ENCODE measurements at places on chromosomes 2 and 18.

DNA sequence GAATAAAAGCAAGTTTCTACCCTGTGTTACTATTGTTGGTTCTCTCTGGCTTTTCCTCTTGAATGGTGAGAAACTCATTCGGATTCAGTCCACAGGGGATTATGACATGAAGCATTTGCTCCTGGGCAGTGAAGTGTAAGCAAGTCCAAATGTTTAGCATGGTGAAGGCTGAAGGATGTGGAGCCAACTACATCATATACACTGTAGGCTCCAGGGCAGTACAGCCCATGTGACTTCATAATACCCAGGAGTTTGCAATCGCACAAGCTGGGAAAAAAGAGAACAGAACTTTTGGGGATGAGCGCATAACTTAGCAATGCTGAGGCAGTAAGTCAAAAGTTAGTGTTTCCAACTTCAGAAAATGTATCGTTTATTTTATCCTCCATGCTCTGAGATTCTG is 695.7 kb upstream of the POU3F3 start:
- no peak for DNase-seq

- DNase-seq, result no peak
These were observed 127.1 kb downstream of the AGPS start for GRCh38 chr2:177519534-177520115.

DNA sequence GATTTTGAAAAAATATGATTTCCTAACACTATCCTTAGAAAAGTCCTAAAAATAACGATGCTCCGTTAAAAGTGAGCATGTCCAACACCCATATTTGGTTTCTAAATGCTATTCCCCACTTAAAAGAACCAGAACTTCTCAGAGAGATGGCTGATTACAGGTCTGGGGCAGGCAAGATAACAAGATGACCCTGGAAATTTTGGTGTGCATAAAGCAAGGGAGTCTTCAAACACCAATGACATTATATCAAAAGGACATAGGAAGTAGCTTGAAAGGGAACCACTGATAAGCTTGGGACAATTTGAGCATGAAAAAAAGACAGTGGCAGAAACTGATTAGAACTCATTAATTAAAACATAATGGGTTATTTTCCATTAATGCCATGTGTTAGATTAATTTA is 17.9 kb downstream of the STK17B start:
- no peak for DNase-seq

DNA sequence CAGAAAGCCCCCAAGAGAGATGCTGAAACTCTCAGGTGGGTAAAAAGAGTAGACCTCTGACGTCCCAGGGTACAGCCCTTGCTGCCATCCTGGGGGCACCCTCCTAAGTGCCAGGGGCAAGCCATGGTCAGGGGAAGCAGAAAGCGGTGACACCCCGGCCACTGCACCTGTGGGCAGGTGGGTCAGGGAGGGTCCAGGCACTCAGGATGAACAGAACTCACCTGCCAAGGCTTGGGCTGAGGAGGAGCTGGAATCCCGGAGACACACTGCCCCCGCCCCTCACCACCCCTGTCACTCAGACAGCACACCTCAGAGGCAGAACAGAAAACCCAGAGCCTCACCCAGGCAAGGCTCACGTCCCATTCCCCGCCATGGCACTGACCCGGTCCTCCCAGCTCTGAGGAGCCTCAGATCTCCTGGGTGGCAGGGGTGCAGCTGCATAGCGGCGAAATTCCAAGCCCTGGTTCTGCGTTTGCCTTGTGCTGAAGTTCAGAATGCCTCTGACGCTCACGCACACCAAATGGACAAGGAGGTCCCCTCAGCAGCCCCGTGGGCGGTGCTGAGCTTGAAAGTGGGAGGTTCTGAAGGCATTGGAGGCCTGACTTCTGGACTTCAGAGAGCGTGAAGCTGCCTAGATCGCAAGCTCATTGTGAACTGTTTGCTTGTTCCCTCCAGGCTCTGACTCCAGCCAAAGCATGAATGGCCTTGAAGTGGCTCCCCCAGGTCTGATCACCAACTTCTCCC is 4.3 kb downstream of the GPR17 start:
- DNase-seq, result no peak

DNA sequence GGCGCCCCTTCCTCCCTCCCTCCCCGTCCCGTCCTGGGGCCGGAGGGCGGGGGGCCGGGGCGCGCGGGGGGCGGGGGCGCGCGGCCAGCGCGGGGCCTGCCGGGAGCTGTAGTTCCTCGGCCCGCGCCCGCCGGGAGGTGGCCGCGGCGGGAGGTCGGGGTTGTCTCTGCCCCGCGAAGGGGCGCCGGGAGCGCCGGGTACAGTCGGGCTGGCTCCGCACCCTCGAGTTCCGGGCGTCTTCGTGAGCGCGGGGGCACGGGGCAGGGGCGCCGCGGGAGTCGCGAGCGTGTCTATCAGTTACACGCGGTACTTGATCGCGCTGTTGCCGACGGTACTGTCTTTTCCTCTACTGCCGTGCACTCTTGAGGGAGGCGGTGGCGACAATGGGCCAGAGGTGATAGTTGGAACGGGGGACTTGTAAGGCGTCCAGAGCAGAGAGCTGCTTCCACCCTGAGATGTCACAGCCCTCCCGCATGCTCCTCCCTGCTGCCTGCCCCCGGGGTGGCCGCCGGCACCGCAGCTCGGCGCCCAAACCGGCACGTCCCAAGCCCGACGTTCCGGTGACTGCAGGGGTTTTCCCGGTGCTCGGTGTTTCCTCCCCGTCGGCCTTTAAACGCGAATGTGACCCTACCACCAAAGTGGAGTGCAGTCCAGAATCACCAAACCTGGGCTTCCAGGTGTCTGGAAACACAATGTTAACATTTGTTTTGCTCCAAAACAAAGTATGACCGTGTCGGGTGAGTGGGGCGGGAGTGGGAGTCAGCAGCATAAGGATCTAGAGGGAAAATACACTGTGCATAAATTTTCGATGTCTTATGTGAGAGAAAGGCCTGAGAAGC is at the start of gene PRKD3:
Gene PRKD3, minus strand, starts transcription at position 48 of the 839 bp plus-strand sequence. CDS start 8,309 bp downstream, outside the sequence.
- DNase-seq, result no peak

DNA sequence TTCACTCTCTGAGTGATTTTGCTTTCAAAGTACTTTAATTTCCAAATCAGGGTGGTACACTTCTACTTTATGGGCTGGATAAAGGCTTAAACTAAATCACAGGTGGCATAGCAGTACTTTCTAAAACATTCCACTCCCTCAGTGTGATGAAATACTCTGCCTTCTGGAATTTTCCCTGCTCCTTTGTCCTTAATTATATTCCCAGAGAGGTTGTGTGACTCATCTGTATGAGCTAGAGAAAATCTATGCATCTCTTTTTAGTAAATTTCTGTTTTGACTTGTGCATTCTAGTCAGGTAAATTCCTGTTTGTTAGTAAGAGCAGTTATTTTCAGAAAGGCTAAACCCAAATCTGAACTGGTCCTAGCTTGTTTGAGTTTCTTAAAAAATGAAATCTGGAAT is 29.0 kb upstream of the PLA2R1 start:
- DNase-seq, result no peak

DNA sequence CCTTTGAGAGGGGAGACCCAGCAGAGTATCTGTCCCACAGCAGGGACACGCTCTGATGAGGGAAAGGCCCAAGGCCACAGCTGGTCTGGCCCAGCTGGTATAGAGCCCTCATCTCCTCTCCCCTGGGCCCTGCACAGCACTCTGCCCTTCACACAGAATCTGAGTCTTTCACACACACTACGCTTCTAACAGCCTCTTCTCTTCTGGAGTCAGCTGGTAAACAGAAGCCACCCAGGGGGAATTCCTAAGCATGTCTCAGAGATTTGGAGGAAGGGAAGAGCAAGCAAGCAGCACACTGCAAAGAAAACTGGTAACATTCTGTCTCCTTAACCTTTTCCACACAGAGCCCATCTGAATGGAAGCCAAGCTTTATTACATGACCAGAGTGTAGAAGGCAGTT is 121.1 kb upstream of the ACAA2 start:
- DNase-seq, result no peak

DNA sequence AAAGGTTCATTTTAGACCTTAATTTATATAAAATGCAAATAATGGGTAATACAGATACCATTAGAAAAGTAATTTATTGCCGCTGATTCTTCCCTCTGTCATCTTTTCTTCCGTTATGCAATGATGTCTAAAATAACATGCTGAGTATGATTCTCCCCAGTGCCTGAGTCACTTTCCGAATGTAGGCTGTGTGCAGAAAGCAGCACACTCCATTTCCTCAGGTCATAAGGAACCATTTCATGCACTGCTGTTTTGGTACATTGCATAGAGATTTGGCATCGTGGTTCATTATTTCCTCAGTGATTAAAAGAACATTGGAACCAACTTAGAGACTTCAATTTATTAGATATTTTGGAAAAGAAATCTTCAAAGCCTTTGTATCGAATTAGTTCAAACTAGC is 173.5 kb downstream of the CDH2 start:
- no peak for DNase-seq

GRCh38 chr18:46343931-46344372 is 239.8 kb downstream of the HAUS1 start:
- no peak for DNase-seq

- DNase-seq, result no peak
These were observed 583 bp downstream of the NEMP2 start for GRCh38 chr2:190533968-190534309.

GRCh38 chr2:111226876-111227700 is 106.4 kb downstream of the BCL2L11 start:
- DNase-seq, result no peak

DNA sequence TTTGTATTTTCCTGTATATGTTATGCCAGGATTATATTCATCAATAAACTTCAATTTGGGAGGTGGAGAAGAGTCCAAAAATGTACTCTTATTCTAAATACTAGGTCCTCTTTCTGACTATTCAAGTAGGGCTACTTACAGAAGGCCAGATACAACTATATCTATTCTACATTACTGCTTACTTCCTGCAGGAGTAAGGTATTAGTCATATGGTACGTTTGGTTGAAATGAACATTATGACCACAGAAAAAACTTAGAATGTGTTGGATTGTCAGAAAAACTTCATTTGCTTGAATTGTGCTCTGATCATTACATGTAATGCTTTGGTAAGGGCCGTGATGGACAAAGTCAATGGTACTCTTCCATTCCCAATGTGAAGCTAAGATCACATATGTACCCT is 35.0 kb downstream of the STAT4 start:
- no peak for DNase-seq

GRCh38 chr2:40352703-40353099 is 99.2 kb downstream of the SLC8A1 start:
- no peak for DNase-seq

- DNase-seq, result no peak
These were observed 115.3 kb downstream of the FEZ2 start for GRCh38 chr2:36482576-36483214.

GRCh38 chr18:9025091-9025838 is 77.2 kb upstream of the NDUFV2 start:
- no peak for DNase-seq

DNA sequence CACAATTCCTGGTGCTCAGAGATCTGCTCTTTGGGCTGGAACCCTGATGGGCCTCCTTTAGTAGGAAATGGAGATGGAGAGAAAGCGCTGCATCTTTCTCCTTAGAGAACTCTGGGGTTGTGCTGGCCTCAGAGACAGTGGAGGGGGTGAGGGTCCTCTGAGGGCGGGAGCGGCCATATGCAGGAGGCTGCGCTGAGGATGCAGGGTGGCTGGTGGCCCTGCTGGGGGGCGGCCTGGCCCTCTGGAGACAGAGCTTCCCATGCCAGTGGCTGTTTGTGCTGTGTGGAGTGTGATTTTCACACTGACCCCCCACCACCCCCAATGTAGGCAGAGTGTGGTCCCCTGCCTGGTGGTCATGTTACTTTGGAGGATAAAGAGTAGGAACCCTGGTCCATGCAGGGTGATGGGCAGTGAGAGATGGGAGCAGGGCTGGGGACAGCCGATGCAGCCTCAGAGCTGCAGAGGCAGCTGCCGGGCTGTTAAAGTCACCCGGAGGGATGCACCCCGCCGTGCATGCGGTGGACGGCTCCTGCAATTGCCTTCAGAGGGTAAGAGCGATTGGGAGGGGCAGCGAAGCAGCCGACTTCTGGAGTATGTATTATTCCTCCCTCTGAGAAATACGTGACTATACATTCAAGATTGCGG is 194.6 kb downstream of the FAM210A start:
- DNase-seq, result no peak

DNA sequence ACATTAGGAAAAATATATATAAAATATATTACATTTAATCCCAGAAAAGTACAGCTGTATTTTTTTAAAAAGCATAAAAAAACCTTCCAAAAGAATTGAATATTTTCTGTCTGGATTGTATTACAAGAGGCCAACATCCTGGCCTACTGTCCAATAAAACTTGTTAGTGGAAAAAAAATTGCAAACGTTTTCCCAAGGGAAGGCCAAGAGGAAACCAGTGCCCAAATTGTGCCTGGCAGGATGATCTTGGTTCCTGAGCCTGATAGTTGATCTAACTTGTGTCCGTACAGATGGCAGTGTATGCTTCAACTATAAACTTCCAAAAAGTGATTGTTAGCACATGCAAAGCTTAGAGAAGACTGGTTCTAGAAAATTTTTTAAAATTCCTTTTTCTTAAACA is 90.6 kb upstream of the LPIN2 start:
- DNase-seq, result peak; percentile 8

GRCh38 chr18:43405097-43405496 is 127.8 kb upstream of the SYT4 start:
- DNase-seq, result no peak

- no peak for DNase-seq
These were observed 491.2 kb downstream of the SUCLG1 start for GRCh38 chr2:83967854-83968253.

DNA sequence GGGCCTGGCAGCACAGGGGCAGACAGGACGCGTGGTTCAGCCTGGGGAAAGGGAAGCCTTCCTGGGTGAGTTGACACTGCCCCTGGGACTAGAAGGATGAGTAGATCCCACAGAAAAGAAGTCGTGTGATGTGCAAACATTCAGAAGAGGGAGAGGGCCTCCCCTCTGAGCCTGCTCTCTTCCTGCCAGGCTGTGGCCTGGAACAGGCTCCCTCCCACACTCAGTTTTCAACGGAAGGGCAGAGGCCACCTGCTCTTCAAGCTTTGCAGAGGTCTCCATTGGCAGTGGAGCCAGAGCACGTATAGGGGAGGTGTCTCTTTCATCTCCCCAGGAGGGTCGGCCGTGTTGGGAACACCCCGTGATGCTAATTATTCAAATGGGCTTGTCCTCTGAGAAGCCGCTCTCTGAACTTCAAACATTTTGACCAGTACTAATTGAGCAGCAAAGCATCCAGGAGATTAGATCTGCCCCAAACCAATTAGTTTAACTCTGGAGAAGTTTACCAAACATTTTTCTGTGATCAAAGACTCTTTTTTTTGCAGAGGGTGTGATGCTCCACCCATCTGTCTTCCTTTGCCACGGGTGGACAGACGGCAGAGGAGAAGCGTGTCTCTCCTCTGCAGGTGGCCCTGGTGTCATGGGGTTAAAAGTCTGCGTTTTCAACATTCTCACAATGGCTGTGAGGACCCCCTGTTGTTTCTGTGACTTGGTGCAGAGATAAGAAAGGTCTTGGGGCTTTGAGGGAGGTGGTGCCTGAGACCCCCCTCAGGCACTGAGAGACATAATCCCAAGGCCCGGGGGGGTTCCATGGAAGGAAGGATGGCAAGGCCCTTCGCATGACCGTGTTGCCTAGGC is 29.5 kb upstream of the ODC1 start:
- DNase-seq, result no peak

DNA sequence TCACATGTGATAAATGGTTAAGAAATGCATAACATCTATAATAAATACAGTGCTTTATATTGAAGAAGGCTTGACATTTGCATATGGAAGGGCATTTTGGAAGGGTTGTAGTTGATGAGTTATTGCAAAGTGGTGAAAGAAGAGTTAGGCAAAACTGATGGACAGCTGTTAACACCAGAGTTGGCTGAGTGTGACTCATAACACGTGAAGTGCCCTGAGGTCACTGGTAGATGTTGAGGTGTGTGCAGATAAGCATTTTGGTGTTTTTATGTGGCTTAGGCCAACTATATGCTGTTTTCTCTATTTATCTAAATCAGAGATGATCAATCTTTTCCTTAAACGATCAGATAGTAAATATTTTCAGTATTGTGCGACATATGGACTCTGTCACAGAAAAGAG is 154.3 kb upstream of the KCNH7 start:
- DNase-seq, result no peak
